Left lung (tissue), 14 donors: ENCODE measurements at places on chromosomes 3 and 15. TPM values are rescaled to one million over a fixed set of nuclear protein-coding genes. Genes with fewer than 3 reads are reported as not detected.

GRCh38 chr3:101204246-101204645 lies 116.1 kb downstream of the IMPG2 start:
- no peak overlapping the region for H3K4me3 ChIP-seq
- H3K27ac ChIP-seq = no peak overlapping the region
- H3K36me3 ChIP-seq = no peaks in the 10 kb centered on the region

DNA sequence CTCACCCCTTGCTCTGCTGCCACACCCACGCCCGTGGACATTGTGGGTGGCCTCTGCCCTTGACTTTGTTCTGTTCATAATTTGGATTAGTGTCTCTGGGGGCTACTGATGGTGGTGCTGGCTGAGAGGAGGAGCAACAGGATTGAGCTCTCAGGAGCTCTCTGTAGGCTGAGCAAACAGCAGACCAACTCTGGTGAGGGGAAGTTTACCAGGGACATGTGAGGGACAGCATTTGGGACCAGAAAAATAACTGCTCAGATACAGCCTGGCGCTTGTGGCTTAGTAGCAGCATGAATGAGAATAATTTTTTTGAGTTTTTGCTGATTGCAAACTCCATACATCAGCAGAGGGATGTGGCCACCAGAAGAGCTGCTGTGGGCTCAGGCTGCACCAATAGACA lies 14.8 kb downstream of the PPCDC start:
- DNase-seq = no peak
- no peaks in the 10 kb centered on the region for H3K27me3 ChIP-seq
- no peak overlapping the region for H3K27ac ChIP-seq
- no peaks in the 10 kb centered on the region for H3K36me3 ChIP-seq

- no peak for DNase-seq
- no peaks in the 10 kb centered on the region for H3K36me3 ChIP-seq
- H3K27me3 ChIP-seq = no peaks in the 10 kb centered on the region
- no peak overlapping the region for H3K27ac ChIP-seq
- no peaks in the 10 kb centered on the region for H3K4me1 ChIP-seq
- no peak overlapping the region for H3K4me3 ChIP-seq
Observed at GRCh38 chr15:77598644-77599043, 34.1 kb downstream of the LINGO1 start.

DNA sequence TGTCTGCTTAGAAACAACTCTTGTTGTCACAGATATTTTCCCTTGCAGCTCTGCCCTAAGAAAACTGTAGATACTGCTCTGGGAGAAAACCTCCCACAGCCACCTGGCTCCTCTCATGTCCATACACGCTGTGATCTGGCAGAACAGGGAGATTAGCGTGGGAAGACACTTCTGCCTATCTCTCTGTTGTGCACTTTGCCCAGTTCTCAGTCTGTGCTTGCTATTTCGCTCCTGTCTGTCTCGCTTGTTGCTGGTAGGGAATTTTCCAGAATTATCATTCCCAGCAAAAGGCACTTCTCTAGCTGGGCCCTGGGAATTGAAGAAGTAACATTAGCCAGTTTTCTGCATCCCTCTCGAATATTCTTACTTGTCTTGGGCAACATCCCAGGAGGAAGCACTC lies 8.1 kb upstream of the GATM start:
- H3K27ac ChIP-seq = no peak overlapping the region
- DNase-seq = no peak
- H3K36me3 ChIP-seq = no peaks in the 10 kb centered on the region

GRCh38 chr3:133578548-133579191 lies 5.2 kb downstream of the CDV3 start:
- no peak for DNase-seq
- peaks cover 84% of the 10 kb centered on the region for H3K36me3 ChIP-seq
- H3K4me1 ChIP-seq = peaks cover 68% of the 10 kb centered on the region
- peak overlapping the region; percentile 1 for H3K27ac ChIP-seq

DNA sequence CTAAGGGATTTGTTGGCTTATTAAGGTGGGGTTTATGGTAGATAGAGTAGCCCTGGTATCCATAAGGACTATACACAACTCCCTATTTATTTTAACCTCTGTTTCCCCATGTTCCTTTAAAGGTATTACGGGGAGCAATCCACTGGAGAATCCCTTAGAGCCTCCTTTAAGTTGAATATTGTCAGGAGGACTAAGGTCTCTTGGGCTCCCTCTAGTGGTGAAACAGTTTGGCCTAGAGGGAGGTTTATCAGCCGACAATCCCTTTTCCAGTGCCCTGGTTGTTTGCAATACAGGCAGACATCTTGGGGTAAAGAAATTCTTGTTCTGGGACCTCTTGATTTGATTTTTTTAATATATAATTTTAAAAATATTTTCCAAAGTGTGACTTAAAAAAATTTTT lies 12.9 kb downstream of the OPA1 start:
- no peaks in the 10 kb centered on the region for H3K27me3 ChIP-seq
- H3K27ac ChIP-seq = no peak overlapping the region
- H3K4me3 ChIP-seq = no peak overlapping the region
- H3K36me3 ChIP-seq = no peaks in the 10 kb centered on the region
- no peak for DNase-seq

DNA sequence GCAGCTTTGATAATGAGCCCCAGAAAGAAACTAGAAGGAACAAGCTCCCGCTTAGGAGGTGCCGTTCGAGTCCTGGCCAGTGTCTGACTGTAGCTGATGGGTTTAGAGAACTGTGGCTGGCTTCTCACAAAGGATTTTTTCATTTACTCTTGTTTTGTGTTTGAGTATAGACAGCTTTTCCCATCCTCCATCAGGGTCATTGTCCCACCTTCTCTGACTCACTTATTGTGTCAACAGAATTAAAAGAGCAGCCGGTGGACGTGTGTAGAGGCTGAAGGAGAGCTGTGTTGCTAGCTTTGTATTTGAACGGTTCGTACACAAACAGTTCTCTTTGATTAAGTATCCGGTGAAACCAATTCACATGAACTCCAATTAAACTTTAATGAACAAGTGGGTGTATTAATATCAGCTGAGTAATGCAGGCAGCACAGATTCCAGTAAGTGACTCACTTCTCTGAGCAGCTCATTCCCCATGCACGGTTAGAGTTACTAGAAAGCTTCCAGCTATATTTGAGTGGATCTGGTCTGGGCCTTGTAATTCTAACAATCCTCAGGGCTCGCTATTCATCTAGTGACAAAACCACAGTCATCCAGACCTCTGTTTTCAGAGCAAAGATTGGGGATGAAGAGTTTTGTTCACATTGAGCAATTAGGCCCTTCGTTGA lies 141.0 kb downstream of the LPP start:
- no peak overlapping the region for H3K4me3 ChIP-seq
- H3K27me3 ChIP-seq = no peaks in the 10 kb centered on the region
- DNase-seq = no peak
- H3K27ac ChIP-seq = peak overlapping the region; percentile 79
- no peaks in the 10 kb centered on the region for H3K36me3 ChIP-seq

DNA sequence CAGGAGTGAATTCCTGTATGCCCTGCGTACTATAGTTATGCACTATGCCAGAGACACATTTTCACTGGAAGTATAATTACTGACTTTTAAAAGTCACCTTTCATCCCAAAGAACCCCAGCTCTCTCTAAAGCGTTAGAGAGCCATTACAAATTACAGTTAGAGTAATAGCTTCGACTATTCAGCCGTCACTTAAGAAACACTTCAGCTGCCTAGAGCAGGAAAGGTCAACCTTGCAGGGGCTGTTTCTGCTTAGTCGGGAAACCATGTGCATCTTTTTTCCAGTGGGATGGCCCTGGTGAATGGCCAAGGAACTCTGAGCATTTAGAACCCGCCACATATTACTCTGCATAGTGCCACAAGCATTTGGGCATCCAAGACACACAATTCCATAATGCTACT lies 235.9 kb downstream of the ARRDC4 start:
- H3K36me3 ChIP-seq = no peaks in the 10 kb centered on the region
- no peak overlapping the region for H3K27ac ChIP-seq
- no peak for DNase-seq
- H3K4me3 ChIP-seq = no peak overlapping the region
- H3K27me3 ChIP-seq = no peaks in the 10 kb centered on the region
- no peaks in the 10 kb centered on the region for H3K4me1 ChIP-seq

DNA sequence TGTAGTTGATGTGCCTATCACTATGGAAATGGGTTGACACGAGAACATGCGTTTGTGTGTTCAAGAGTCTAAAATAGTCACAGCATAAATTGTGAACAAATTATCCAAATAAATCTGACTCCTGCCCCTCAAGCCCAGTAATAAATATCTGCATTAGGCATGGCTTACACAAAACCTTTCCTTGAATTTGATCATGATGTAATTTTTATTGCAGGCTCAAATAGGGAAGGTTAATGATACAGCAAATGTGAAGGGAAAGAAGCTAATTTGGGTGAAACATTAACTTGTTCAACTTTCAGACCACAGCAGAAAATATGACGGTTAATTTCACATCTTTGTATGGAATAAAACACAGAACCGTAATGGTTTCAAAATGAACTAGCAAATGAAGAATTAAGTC lies 74.6 kb downstream of the WNT5A start:
- H3K36me3 ChIP-seq = no peaks in the 10 kb centered on the region
- H3K27me3 ChIP-seq = no peaks in the 10 kb centered on the region
- no peak overlapping the region for H3K4me3 ChIP-seq
- no peak overlapping the region for H3K27ac ChIP-seq

GRCh38 chr15:76360416-76360815 lies 23.8 kb downstream of the ISL2 start:
- no peaks in the 10 kb centered on the region for H3K36me3 ChIP-seq
- no peaks in the 10 kb centered on the region for H3K27me3 ChIP-seq
- H3K4me1 ChIP-seq = no peaks in the 10 kb centered on the region

DNA sequence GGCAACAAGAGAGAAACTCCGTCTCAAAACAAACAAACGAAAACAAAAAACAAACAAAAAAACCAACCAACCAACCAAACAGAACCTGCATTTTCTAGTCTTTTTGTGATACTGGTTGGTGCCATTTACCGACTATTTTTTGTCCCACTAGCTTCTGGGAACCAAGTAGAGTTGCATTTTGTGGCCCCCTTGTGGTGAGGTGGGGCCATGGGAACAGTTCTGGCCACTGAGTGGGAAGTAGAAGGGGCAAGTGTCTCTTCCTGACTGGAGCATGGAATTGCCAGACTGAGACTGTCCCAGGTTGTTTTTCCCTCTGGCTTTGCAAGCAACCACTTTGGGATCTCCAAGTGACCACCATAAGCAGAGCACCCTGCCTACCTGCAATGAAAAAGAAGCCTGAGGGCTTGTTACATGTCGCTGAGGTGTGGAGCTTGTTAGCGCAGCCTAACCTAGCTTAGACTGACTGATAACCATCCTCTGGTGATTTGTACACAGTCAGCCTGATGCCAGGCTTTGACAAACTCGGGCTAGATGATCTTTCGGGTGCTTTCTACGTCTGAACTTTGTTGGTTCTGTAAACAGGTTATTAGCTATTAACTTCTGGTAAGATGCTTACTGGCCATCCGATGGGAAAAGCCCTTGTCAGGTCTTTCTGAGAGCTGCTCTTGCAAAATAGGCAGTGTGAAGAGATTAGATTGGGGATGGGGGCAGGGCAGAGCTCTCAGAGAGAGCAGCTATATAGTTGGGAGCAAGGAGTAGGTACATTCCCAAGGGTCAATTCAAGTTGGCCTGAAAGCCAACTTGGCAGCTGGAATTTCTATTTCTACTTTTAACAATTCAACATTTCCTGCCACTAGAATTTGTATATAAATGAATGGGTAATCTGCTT lies 172.2 kb downstream of the SSR3 start:
- H3K4me3 ChIP-seq = no peak overlapping the region
- no peak overlapping the region for H3K27ac ChIP-seq

- no peaks in the 10 kb centered on the region for H3K27me3 ChIP-seq
- DNase-seq = no peak
- H3K4me1 ChIP-seq = no peaks in the 10 kb centered on the region
- H3K4me3 ChIP-seq = no peak overlapping the region
- H3K27ac ChIP-seq = no peak overlapping the region
- H3K36me3 ChIP-seq = no peaks in the 10 kb centered on the region
Observed at GRCh38 chr15:97446138-97446537, 514.4 kb upstream of the ARRDC4 start.

GRCh38 chr3:127940116-127940515 lies 25.1 kb downstream of the KBTBD12 start:
- H3K27me3 ChIP-seq = no peaks in the 10 kb centered on the region
- H3K36me3 ChIP-seq = no peaks in the 10 kb centered on the region
- DNase-seq = no peak

- no peak overlapping the region for H3K4me3 ChIP-seq
- no peak for DNase-seq
- no peaks in the 10 kb centered on the region for H3K4me1 ChIP-seq
- H3K27ac ChIP-seq = no peak overlapping the region
- no peaks in the 10 kb centered on the region for H3K36me3 ChIP-seq
- H3K27me3 ChIP-seq = no peaks in the 10 kb centered on the region
Observed at GRCh38 chr3:70400194-70400593, 87.8 kb upstream of the MDFIC2 start.

DNA sequence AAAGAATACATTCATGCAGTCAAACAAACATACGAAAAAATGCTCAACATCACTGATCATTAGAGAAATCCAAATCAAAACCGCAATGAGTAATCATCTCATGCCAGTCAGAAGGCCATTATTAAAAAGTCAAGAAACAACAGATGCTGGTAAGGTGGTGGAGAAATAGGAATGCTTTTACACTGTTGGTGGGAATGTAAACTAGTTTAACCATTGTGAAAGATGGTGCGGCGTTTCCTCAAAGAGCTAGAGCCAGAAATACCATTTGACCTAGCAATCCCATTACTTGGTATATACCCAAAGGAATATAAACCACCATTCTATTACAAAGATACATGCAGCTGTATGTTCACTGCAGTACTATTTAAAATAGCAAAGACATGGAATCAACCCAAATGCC lies 330.4 kb downstream of the EDEM1 start:
- no peak overlapping the region for H3K27ac ChIP-seq
- H3K4me3 ChIP-seq = no peak overlapping the region
- no peaks in the 10 kb centered on the region for H3K4me1 ChIP-seq
- no peaks in the 10 kb centered on the region for H3K36me3 ChIP-seq

GRCh38 chr3:167973901-167974300 lies 121.8 kb downstream of the GOLIM4 start:
- H3K4me1 ChIP-seq = no peaks in the 10 kb centered on the region
- H3K36me3 ChIP-seq = no peaks in the 10 kb centered on the region
- no peak overlapping the region for H3K27ac ChIP-seq
- no peaks in the 10 kb centered on the region for H3K27me3 ChIP-seq

CAMK2N2 gene
- total RNA-seq = 1.0 TPM

CLRN1 gene
- total RNA-seq = not detected

CCDC9B gene
- total RNA-seq = 31.7 TPM

COMMD4 gene
- total RNA-seq = 71.4 TPM

SLCO2A1 gene
- 180 TPM for total RNA-seq

AVEN gene
- total RNA-seq = 11.3 TPM

PPIP5K1 gene
- total RNA-seq = 35.7 TPM

C3orf33 gene
- 2.6 TPM for total RNA-seq

EPB42 gene
- total RNA-seq = not detected

JAGN1 gene
- total RNA-seq = 31.8 TPM

ZNF592 gene
- total RNA-seq = 31.9 TPM

SH2D7 gene
- total RNA-seq = not detected

SLCO3A1 gene
- 48.4 TPM for total RNA-seq

WDR49 gene
- total RNA-seq = 1.0 TPM

HESX1 gene
- total RNA-seq = 0.61 TPM

SAXO2 gene
- 9.0 TPM for total RNA-seq

PLS1 gene
- 24.1 TPM for total RNA-seq

RLBP1 gene
- not detected for total RNA-seq
